ENCODE measurements at places on chromosomes 2 and 18. TPM values are rescaled to one million over a fixed set of nuclear protein-coding genes. Genes with fewer than 3 reads are reported as not detected.

FAM237A gene
- not detected for total RNA-seq

ARMC9 gene
- total RNA-seq: 2.0 TPM

BCL11A gene
- total RNA-seq: 0.25 TPM

ATP8B1 gene
- not detected for total RNA-seq

NEURL3 gene
- 2.2 TPM for total RNA-seq

EGR4 gene
- 0.33 TPM for total RNA-seq

KLHL14 gene
- not detected for total RNA-seq

CHRND gene
- not detected for total RNA-seq

RELCH gene
- total RNA-seq: 21.5 TPM

WDR7 gene
- 21.9 TPM for total RNA-seq

FAM110C gene
- total RNA-seq: 0.48 TPM

CD226 gene
- total RNA-seq: 42.4 TPM

HOXD13 gene
- total RNA-seq: not detected

ICOS gene
- 54.4 TPM for total RNA-seq
